Stimulated activated CD8-positive, alpha-beta memory T cell treated with anti-CD3 and anti-CD28 coated beads, Interleukin-4, amount 100 ng/mL, for 4 hours (primary cell): ENCODE measurements at places on chromosomes 12 and 14.

GRCh38 chr14:80003138-80003537 is 208.2 kb downstream of the DIO2 start:
- no peak for DNase-seq

DNA sequence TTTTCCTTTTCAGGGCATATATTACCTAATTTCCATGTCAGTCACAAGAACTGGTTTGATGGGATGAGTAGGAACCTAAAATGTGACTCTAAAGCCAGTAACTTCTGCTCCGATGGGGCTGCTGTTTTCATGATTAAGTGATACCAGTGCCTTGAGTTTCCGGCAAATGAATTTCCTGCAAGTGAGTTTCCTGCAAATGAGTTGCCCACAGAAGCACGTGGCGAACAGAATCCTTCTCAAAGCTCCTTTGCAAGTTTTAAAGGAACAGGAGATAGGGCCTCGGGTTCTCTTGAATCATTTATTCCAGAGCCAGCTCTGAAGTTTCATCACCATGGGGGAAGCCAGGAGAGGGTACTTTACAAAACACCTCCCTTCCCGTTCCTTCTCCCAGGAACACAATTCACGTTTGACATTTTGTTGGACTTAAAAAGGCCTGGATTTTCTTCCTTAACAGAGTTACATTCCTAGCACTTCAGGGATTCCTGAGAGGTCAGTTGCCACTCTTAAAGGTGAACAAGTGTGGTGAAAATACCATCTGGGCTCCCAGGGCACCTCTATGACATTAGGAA is 2.2 kb upstream of the PPTC7 start:
- no peak for DNase-seq

- no peak for DNase-seq
These were observed 34.5 kb downstream of the PRKCH start for GRCh38 chr14:61355892-61356325.

GRCh38 chr14:73452341-73453186 is 5.8 kb downstream of the NUMB start:
- no peak for DNase-seq

DNA sequence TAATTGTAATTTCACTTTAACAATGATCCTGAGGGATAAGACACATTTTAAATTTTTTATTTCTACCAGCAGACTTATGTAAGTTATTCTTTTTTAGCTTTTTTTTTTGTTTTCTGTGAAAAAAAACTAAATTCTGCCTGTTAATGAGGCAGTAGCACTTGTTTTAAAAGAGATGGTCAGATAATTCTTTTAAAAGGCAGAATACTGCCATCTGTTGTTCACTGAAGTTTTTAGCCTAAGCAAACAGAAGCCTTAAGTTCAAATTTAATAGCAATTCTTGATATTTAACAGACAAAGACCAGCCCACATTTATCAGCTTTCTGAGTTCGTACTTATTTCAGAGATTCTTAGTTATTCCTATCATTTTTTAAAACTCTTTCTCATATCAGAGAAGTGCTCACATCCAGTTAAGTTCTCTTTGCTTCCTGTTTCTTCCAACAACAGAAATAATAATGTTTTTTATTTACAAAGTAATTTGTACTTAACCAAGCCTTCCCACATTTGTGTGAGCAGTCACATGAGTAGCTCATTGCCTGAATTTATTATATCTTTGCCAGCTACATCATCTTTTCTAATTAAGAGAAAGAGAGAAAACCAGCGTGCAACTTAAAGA is 93.4 kb upstream of the SLCO1C1 start:
- DNase-seq = no peak

GRCh38 chr14:68695326-68695768 is 97.5 kb downstream of the ZFP36L1 start:
- DNase-seq = peak; percentile 34

DNA sequence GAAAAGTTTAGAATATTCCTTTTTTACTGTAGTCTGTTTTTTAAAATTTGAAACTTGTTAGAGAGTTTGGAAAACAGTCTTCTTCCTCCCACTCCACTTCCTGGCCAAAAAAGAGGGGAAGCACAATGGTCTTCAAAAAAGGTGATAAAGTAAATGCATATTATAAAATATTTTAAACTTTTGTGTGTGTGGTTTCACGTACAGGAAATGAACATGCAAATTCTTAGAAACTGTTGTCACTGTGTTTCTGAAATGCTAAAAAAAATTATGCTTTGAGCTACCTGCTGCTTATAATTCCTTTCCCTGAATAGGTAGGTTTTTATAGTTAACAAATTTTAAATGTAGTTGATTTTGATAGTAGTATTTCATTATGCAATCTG is 2.9 kb downstream of the FGFR1OP2 start:
- DNase-seq = no peak

DNA sequence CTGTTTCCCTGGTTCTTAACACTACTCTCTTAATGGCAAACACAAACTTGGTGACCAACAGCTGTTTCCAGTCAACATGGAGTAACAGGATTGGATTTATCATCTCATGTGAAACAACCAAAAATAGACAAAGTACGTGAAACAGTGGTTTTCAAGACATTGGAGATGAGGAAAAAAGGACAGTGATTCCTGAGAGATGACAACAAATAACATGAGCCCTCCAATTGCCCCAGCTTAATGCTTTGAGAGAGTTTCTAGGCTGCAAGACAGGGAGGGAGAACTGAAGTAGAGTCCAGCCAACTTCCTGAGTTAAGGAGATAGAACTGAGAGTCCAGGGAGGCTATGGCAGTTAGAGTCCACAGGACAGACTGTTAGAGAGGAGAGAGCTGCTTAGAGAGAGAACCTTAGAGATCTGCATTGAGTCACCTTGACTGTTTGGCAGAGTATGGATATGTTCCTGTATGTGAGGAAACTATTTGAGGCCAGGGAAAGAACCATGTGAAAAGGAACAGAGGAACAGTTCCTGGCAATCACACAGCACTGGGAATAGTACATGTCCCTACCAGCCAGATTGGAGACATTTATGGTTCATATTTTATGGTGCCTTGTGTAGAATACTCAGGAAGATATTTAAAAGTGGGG is 106.4 kb downstream of the PCNX1 start:
- DNase-seq = no peak

DNA sequence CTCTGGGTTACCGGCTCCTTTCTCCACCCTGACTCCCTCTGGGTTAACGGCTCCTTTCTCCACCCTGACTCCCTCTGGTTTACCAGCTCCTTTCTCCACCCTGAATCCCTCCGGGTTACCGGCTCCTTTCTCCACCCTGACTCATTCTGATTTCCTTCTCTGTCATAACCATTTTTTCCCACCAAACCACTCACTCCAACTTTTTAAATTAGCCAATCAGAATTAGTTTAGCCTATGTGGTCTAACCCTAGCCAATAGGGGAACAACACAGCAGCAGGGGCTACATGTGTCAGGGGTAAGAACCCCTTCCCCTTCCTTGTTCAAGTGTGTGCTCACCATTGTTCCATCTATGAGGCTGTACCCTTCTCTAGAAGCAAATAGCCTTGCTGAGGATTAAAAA is 98.4 kb upstream of the RBM19 start:
- no peak for DNase-seq

DNA sequence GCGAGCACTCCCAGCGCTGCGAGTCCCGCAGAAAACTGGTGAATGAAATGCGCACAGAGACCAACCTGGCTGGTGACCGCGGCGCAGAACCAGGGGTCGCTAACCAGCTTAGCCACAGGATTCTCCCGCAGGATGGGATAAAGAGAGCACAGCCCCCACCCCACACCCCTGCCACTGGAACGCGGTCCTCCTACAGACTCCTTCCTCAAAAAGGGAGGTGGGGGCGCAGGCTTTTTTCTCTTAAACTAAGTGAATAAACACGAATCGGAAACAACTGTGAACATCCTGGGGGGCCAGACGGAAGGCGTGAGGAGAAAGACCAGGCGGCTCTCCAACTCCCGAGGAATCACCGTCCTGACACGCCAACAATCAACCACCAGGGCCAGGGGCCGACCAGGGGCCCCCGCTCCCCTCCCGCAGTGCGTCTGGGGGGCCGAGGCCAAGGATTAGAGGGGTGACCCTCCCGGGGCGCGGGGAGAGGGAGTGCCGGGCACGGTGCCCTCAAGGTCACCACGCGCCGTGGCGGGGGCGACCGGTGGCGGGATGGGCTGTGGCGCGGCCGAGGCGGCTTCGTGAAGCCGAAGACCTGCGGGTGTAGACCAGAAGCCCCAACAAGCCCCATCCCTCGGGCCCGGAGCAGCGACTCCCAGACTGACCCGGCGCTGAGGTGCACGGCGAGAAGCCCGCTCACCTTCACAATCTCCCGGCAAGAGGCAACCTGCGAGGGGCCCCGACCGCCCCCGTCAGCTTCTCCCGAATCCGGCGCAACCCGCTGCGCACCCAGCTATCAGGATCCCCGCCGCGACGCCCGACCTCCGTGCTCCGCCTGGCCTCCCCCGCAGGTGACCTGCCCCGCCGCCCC is 704 bp downstream of the ATP2B1 start:
- peak; percentile 20 for DNase-seq

DNA sequence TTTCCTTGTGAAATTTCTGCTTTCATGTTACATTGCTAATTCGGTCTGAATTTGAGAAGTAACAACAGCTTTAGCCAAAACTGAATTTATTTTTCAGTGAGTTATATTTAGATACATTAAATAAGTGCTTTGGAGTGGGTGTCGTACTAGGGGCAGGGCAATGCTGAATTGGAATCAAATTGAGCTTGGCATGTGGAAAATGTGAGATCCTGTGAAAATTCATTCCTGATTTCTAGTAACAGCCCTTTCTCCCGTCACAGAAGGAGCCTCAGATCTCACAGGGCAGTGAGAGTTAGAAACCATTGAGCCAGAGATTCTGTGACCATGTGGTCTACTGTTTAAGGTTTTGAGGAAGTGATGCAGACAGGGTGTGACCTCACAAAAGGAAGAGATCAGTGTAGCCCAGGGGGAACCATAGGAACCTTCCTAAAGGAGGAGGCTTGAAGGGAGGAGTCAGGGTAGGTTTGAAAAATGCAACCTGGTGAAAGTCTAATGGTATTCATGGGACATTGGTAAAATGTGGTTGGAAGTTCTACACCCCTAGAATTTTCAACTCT is 1136.8 kb downstream of the AACS start:
- DNase-seq = no peak
